ENCODE measurements at places on chromosomes 2 and 18. TPM values are rescaled to one million over a fixed set of nuclear protein-coding genes. Genes with fewer than 3 reads are reported as not detected.
A peak's percentile ranks its signal among the peaks of the same experiment; 100 is the strongest.

- peak overlapping the region; percentile 0 for H3K27ac ChIP-seq
- H3K4me3 ChIP-seq = no peak overlapping the region
- H3K36me3 ChIP-seq = no peaks in the 10 kb centered on the region
- H3K27me3 ChIP-seq = no peaks in the 10 kb centered on the region
Measured at GRCh38 chr2:222518570-222519381, 94.4 kb downstream of the SGPP2 start.

Gene MLPH
- 296 TPM for total RNA-seq

DNA sequence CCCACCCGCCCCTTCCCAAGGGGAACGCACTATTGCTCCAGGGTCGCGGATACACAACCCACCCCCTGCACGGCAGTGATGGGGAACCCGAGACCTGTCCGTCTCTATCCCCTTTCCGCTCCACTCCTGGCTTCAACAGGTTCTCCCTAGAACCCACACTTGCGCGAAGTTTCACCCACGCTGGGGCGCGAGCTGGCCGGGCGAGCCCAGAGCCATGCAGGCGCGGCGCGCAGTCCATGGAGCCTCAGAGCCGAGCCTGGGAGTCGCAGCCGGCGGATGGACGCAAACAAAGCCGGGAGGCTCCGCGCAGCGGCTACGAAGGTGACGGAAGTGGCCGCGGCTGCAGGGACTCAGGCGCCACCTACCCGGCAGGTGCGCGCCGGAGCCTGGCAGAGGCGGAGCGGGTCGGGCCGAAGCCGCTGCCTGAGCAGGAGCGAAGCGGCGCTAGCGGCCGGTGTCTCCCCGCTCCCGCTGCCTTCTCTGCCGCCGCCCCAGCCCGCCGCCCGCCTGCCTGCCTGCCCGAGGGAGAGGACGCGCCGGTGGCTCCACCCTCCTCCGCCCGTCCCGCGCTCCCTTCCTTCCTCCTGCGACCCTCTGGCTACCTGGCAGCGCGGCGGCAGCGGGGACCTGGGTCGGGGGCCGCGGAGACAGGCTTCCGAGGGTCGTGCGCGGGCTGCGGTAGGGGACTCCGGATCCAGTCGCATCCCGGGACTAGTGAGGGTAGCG lies 14.0 kb downstream of the ALPG start:
- DNase-seq = no peak
- no peak overlapping the region for H3K27ac ChIP-seq
- peaks cover 27% of the 10 kb centered on the region for H3K4me1 ChIP-seq
- H3K4me3 ChIP-seq = peak overlapping the region; percentile 9

Gene ADGRF3
- 0.12 TPM for total RNA-seq

GRCh38 chr2:2825516-2826208 lies 494.6 kb upstream of the MYT1L start:
- H3K27me3 ChIP-seq = no peaks in the 10 kb centered on the region
- no peaks in the 10 kb centered on the region for H3K36me3 ChIP-seq
- no peak overlapping the region for H3K4me3 ChIP-seq
- no peaks in the 10 kb centered on the region for H3K4me1 ChIP-seq
- no peak for DNase-seq
- H3K27ac ChIP-seq = no peak overlapping the region

DNA sequence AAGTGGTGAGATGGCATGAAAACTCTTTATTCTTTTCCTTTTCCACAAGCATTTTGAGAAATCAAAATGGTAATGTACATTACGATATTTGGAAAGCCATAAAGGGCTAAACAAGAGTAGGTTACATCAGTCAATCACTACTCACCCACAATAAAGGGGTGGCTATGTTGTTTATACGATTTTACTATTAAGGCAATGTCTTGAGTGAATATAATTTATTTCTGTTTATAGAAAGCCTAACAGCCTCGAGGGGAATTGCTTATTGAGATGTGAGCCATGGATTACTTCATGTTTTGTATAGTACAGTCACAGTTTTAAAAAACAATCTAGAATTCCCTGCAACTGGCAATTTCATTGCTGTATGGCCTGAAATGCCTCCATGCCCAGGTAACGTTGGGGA lies 237.5 kb upstream of the RBBP8 start:
- no peaks in the 10 kb centered on the region for H3K36me3 ChIP-seq
- no peaks in the 10 kb centered on the region for H3K4me1 ChIP-seq
- no peak overlapping the region for H3K27ac ChIP-seq
- no peak overlapping the region for H3K4me3 ChIP-seq

DNA sequence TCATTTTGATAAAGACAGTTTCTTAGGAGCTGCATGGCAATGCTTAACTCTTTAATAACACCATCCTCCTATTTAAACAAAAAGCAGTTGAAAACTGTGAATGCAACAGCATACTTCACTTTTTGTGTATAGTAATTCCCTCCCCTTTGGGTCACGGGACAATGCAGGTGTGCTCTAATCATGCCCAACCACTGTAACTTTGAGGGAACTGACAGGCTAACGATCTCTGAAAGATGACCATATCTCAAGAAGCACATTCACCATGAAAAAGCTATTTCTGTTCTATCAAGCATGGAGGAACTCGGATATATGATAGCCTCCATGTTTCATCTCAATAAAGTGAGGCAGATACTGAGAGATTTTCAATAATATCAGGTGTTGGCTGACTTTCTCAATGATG lies 81.1 kb upstream of the CD226 start:
- no peak overlapping the region for H3K27ac ChIP-seq
- no peak overlapping the region for H3K4me3 ChIP-seq
- no peaks in the 10 kb centered on the region for H3K36me3 ChIP-seq
- DNase-seq = no peak
- no peaks in the 10 kb centered on the region for H3K27me3 ChIP-seq
- no peaks in the 10 kb centered on the region for H3K4me1 ChIP-seq

DNA sequence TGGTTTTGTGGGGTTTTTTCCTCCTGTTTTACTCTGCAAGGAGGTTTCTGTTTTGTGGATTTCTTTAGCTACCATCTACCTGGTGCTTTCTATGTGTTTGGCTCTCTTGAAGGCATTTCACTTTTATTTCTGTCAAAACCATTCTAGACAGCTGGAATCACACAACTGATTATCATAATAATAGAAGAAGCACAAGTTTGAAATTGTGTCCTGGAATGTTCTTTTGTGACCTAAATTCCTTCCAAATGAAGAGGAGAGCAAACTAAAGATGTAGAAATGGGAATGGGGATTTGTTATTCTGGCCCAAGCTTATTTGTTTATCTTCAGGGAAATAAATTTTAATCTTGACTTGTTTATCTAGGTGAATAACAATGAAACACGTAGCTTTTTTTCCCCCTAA lies 17.0 kb upstream of the MFSD2B start:
- no peaks in the 10 kb centered on the region for H3K4me1 ChIP-seq
- no peak for DNase-seq
- no peak overlapping the region for H3K4me3 ChIP-seq
- no peak overlapping the region for H3K27ac ChIP-seq
- no peaks in the 10 kb centered on the region for H3K27me3 ChIP-seq

Measured in left lung (tissue), 14 donors.